ENCODE measurements at places on chromosomes 1 and 21. TPM values are rescaled to one million over a fixed set of nuclear protein-coding genes. Genes with fewer than 3 reads are reported as not detected.

The APOBEC4 gene
- total RNA-seq = not detected

- H3K27ac ChIP-seq = no peak overlapping the region
- no peak overlapping the region for H3K4me3 ChIP-seq
- H3K4me1 ChIP-seq = no peaks in the 10 kb centered on the region
- DNase-seq = no peak
These were observed 66.5 kb downstream of the PLXNA2 start for GRCh38 chr1:208177656-208178055.

The GPR37L1 gene
- total RNA-seq = not detected

DNA sequence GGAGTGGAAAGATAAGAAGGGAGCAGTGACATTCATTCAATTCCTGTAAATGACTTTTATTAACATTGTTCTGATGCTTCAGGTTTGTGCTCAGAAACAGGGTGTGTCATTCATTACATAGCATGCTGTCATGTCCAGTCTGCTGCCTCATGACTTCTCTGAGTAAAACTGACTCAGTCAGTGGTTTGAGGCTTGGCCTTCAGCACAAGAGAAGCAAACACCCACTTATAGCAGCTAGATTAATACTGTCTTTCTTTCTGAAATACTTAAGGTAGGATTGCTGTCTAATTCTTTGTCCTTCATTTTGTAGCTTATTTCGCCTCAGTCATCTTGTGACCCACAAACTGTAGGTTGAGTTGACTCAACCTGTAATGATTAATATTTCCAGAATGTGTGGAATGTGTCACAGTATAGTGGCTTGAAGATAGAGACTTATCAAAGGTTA lies 32.9 kb downstream of the RASAL2 start:
- no peaks in the 10 kb centered on the region for H3K36me3 ChIP-seq
- no peak overlapping the region for H3K4me3 ChIP-seq
- no peak for DNase-seq
- no peaks in the 10 kb centered on the region for H3K27me3 ChIP-seq

DNA sequence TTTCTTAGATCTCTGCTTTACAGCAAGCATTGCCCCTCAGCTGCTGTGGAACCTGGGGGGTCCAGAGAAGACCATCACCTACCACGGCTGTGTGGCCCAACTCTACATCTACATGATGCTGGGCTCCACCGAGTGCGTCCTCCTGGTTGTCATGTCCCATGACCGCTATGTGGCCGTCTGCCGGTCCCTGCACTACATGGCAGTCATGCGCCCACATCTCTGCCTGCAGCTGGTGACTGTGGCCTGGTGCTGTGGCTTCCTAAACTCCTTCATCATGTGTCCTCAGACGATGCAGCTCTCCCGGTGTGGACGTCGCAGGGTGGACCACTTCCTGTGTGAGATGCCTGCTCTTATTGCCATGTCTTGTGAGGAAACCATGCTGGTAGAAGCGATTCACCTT lies 33.4 kb upstream of the OR2B11 start:
- no peak overlapping the region for H3K4me3 ChIP-seq
- H3K4me1 ChIP-seq = no peaks in the 10 kb centered on the region
- peaks cover 18% of the 10 kb centered on the region for H3K27me3 ChIP-seq
- H3K36me3 ChIP-seq = no peaks in the 10 kb centered on the region

The TTC39A gene
- not detected for total RNA-seq

The HCN3 gene
- 4.1 TPM for total RNA-seq

- no peak overlapping the region for H3K4me3 ChIP-seq
- H3K27me3 ChIP-seq = no peaks in the 10 kb centered on the region
- no peak overlapping the region for H3K27ac ChIP-seq
- no peak for DNase-seq
These were observed 140.4 kb downstream of the ROR1 start for GRCh38 chr1:63914241-63914640.

The KIF14 gene
- 0.05 TPM for total RNA-seq

The PLA2G2C gene
- not detected for total RNA-seq

The DCST1 gene
- not detected for total RNA-seq

- H3K4me3 ChIP-seq = no peak overlapping the region
- no peaks in the 10 kb centered on the region for H3K27me3 ChIP-seq
- no peak for DNase-seq
- no peak overlapping the region for H3K27ac ChIP-seq
These were observed 3.8 kb downstream of the GPR61 start for GRCh38 chr1:109543283-109543987.

DNA sequence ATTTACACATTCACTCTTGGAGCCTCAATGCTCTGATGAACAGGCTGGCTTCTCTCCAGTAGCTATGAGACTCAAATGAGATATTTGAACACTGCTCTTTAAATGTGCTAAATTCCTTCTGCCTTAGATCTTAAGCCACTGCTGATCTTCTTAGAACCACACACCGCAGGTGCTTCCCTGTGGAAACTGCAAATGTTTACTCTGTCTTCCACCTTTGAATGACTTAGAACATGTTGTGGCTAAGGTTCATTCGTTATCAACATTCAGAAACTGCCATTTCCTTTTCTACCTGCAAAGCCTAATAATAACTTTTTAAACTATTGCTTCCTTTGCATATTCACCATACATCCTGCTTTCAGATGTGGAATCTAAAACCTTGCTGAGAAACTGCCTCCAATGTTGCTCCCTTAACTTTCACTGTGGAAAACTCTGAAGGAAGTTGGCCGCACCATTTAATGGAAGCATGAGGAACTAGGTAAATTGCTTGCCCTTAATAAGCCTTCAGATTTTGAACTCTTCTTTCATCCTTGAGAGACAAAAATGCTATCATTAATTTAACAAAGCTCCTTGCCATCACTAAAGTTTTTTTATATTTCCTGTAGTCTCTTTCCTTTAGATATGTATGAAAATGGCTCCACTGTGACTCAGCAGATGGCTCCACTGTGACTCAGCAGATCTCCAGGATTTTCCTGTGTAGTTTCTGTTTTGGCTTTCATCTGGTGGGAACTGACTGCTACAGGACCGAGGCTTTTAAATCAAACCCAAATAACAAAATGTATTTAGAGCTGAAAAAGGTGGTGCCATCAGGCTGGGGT lies 143.8 kb downstream of the TNFSF18 start:
- no peaks in the 10 kb centered on the region for H3K27me3 ChIP-seq
- H3K4me3 ChIP-seq = peak overlapping the region; percentile 23
- H3K27ac ChIP-seq = peak overlapping the region; percentile 81
- peaks cover 17% of the 10 kb centered on the region for H3K4me1 ChIP-seq
- DNase-seq = no peak
- H3K36me3 ChIP-seq = no peaks in the 10 kb centered on the region

The MAB21L3 gene
- total RNA-seq = not detected

The SASS6 gene
- total RNA-seq = 6.6 TPM

GRCh38 chr1:202170726-202171125 lies 10.3 kb upstream of the PTPN7 start:
- no peak overlapping the region for H3K27ac ChIP-seq
- no peaks in the 10 kb centered on the region for H3K36me3 ChIP-seq
- H3K4me1 ChIP-seq = peaks cover 16% of the 10 kb centered on the region
- no peak overlapping the region for H3K4me3 ChIP-seq
- no peaks in the 10 kb centered on the region for H3K27me3 ChIP-seq
- DNase-seq = no peak

The CD164L2 gene
- total RNA-seq = not detected

GRCh38 chr21:35333831-35334618 lies 284.9 kb upstream of the RUNX1 start:
- no peaks in the 10 kb centered on the region for H3K4me1 ChIP-seq
- DNase-seq = no peak
- peaks cover 4% of the 10 kb centered on the region for H3K27me3 ChIP-seq
- H3K36me3 ChIP-seq = no peaks in the 10 kb centered on the region
- H3K27ac ChIP-seq = no peak overlapping the region

The MATN1 gene
- total RNA-seq = 0.96 TPM

- peak overlapping the region; percentile 20 for H3K4me3 ChIP-seq
- H3K27ac ChIP-seq = peak overlapping the region; percentile 79
- no peaks in the 10 kb centered on the region for H3K27me3 ChIP-seq
- no peak for DNase-seq
- no peaks in the 10 kb centered on the region for H3K36me3 ChIP-seq
These were observed 62.7 kb downstream of the PRDM2 start for GRCh38 chr1:13762642-13763041.

The AUNIP gene
- total RNA-seq = not detected

The GPR52 gene
- 1.4 TPM for total RNA-seq

- no peaks in the 10 kb centered on the region for H3K27me3 ChIP-seq
- H3K4me1 ChIP-seq = no peaks in the 10 kb centered on the region
- peaks cover 18% of the 10 kb centered on the region for H3K36me3 ChIP-seq
- no peak for DNase-seq
- H3K27ac ChIP-seq = peak overlapping the region; percentile 71
- no peak overlapping the region for H3K4me3 ChIP-seq
These were observed 11.1 kb downstream of the RXFP4 start for GRCh38 chr1:155952505-155952890.

The IL10 gene
- total RNA-seq = not detected

The KIF17 gene
- total RNA-seq = not detected

The NTRK1 gene
- not detected for total RNA-seq

GRCh38 chr1:205842229-205842628 lies 7.7 kb downstream of the PM20D1 start:
- DNase-seq = no peak
- H3K27me3 ChIP-seq = no peaks in the 10 kb centered on the region
- peaks cover 29% of the 10 kb centered on the region for H3K36me3 ChIP-seq
- no peak overlapping the region for H3K27ac ChIP-seq
- no peak overlapping the region for H3K4me3 ChIP-seq
- H3K4me1 ChIP-seq = no peaks in the 10 kb centered on the region

- H3K36me3 ChIP-seq = peaks cover 20% of the 10 kb centered on the region
- peak overlapping the region; percentile 96 for H3K27ac ChIP-seq
- DNase-seq = no peak
These were observed 20.7 kb downstream of the PEX14 start for GRCh38 chr1:10495475-10495817.

DNA sequence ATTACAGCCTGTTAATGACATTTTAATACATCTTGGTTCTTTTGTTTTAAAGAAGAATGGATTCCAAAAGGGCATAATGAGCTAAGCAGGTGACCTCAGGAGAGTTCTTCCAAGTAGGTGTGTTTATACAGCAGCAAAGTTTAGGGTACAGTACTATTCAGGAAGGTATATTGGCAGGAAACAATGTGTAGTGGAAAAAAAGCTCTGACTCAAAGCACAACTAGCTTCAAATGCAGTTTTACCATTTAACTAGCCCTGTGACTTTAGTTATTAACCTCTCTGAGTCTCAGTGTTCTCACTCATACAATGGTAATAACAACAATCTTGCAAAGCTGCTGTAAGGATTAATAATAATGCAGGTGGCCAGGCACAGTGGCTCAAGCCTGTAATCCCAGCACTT lies 29.9 kb downstream of the FAF1 start:
- no peak overlapping the region for H3K4me3 ChIP-seq
- no peaks in the 10 kb centered on the region for H3K27me3 ChIP-seq
- peaks cover 20% of the 10 kb centered on the region for H3K4me1 ChIP-seq
- H3K27ac ChIP-seq = no peak overlapping the region
- DNase-seq = no peak

The ADAR gene
- 219 TPM for total RNA-seq

The GREM2 gene
- not detected for total RNA-seq
